Gastrocnemius medialis (tissue), 4 donors: ENCODE measurements at places on chromosomes 11 and 22. TPM values are rescaled to one million over a fixed set of nuclear protein-coding genes. Genes with fewer than 3 reads are reported as not detected.

DNA sequence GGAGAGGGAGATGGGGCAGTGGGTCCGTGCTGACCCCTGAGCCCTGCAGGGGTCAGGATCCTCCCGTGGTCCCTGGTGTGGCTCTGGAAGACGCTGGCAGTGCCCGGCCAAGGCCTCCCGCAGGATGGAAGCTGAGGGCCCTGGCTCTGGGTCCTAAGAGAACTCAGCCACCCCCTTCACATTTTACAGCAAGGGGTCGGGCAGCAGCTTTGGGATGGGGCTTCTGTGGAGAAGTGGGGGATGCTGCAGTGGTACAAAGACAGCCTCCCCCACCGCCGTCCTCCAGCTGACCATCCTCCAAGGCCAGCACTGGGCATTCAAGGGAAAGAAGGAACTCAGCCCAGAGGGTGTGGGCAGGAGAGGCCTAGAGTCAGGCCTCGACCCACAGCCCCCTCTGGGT, 21.8 kb upstream of the CRYBB3 start:
- H3K36me3 ChIP-seq, result no peaks in the 10 kb centered on the region
- H3K4me3 ChIP-seq, result no peak overlapping the region
- no peaks in the 10 kb centered on the region for H3K4me1 ChIP-seq
- no peak overlapping the region for H3K27ac ChIP-seq
- no peak for DNase-seq

GRCh38 chr11:117807482-117808327, 10.7 kb upstream of the DSCAML1 start:
- no peaks in the 10 kb centered on the region for H3K27me3 ChIP-seq
- DNase-seq, result no peak
- H3K4me1 ChIP-seq, result no peaks in the 10 kb centered on the region
- H3K4me3 ChIP-seq, result no peak overlapping the region

GRCh38 chr11:8183111-8183510, 14.3 kb upstream of the RIC3 start:
- H3K36me3 ChIP-seq, result no peaks in the 10 kb centered on the region
- H3K27ac ChIP-seq, result no peak overlapping the region
- no peak for DNase-seq
- H3K4me1 ChIP-seq, result no peaks in the 10 kb centered on the region

DNA sequence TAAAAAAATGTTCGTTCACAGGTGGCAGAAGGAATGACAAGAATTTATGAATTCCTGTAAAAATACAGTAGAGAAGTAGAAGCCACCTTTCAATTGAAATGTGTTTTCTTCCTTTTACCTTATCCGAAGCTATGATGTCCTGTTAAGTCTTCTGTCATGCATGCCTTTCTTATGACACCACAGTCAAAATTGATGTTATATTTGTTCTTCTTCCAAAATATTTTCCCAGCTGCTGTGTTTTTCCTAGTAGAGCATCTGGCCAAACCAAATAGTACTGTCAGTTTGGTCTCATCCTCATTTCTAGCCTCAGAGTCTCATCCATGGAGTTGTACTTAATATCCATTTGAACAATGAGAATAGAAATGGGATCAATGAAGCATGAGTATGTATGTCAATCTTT, 206.1 kb downstream of the PGR start:
- H3K4me3 ChIP-seq, result no peak overlapping the region
- peak overlapping the region; percentile 1 for H3K27ac ChIP-seq
- no peaks in the 10 kb centered on the region for H3K27me3 ChIP-seq

- H3K4me1 ChIP-seq, result no peaks in the 10 kb centered on the region
- no peaks in the 10 kb centered on the region for H3K36me3 ChIP-seq
- no peak overlapping the region for H3K27ac ChIP-seq
- H3K27me3 ChIP-seq, result no peaks in the 10 kb centered on the region
- H3K4me3 ChIP-seq, result no peak overlapping the region
These were observed 4.6 kb upstream of the CCDC188 start for GRCh38 chr22:20155330-20156041.

- no peaks in the 10 kb centered on the region for H3K27me3 ChIP-seq
- H3K4me3 ChIP-seq, result peak overlapping the region; percentile 53
- peak; percentile 80 for DNase-seq
- no peaks in the 10 kb centered on the region for H3K36me3 ChIP-seq
- H3K27ac ChIP-seq, result peak overlapping the region; percentile 87
These were observed 666 bp downstream of the SLC25A18 start for GRCh38 chr22:17563936-17564391.

- H3K36me3 ChIP-seq, result no peaks in the 10 kb centered on the region
- no peaks in the 10 kb centered on the region for H3K4me1 ChIP-seq
- H3K27ac ChIP-seq, result no peak overlapping the region
- H3K4me3 ChIP-seq, result no peak overlapping the region
- DNase-seq, result no peak
- no peaks in the 10 kb centered on the region for H3K27me3 ChIP-seq
These were observed 38.3 kb downstream of the NCAM1 start for GRCh38 chr11:112999520-112999919.

- H3K36me3 ChIP-seq, result no peaks in the 10 kb centered on the region
- no peak for DNase-seq
- H3K27ac ChIP-seq, result no peak overlapping the region
- H3K4me3 ChIP-seq, result no peak overlapping the region
- no peaks in the 10 kb centered on the region for H3K27me3 ChIP-seq
These were observed 26.3 kb upstream of the GNB1L start for GRCh38 chr22:19880786-19881569.

Gene KCNJ1
- 3.1 TPM for total RNA-seq

Gene TREH
- not detected for total RNA-seq
